Naive thymus-derived CD4-positive, alpha-beta T cell (primary cell): ENCODE measurements at places on chromosomes 11 and 22. TPM values are rescaled to one million over a fixed set of nuclear protein-coding genes. Genes with fewer than 3 reads are reported as not detected.

GRCh38 chr11:103892603-103893002 lies 143.8 kb upstream of the DDI1 start:
- no peak overlapping the region for H3K4me3 ChIP-seq
- DNase-seq, result no peak
- H3K27ac ChIP-seq, result no peak overlapping the region
- H3K36me3 ChIP-seq, result no peaks in the 10 kb centered on the region
- H3K4me1 ChIP-seq, result no peaks in the 10 kb centered on the region

DNA sequence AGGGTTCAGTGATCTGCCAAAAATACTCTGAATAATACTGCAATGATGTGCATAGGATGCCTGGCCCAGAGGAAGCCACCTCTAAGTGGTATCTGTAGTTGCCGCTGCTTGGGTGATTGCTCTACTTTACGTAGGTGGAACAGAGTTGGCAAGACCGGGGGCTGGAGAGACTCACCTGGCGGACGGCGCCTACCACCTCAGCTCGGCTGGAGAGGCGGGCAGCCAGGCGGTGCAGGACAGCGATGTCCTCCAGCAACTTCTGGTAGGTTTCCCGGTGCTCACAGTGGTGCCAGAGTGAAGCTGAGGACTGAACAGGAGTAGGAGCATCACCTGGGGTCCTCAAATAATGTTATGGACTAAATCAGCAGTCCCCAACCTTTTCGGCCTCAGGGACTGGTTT lies 34.5 kb upstream of the LYVE1 start:
- no peak overlapping the region for H3K27ac ChIP-seq
- no peaks in the 10 kb centered on the region for H3K4me1 ChIP-seq
- no peak for DNase-seq
- H3K4me3 ChIP-seq, result no peak overlapping the region
- no peaks in the 10 kb centered on the region for H3K27me3 ChIP-seq

- peaks cover 9% of the 10 kb centered on the region for H3K27me3 ChIP-seq
- no peaks in the 10 kb centered on the region for H3K36me3 ChIP-seq
- H3K27ac ChIP-seq, result no peak overlapping the region
- no peak overlapping the region for H3K4me3 ChIP-seq
- peaks cover 5% of the 10 kb centered on the region for H3K4me1 ChIP-seq
These were observed 2.7 kb upstream of the PDE2A start for GRCh38 chr11:72676861-72677341.

NNMT gene
- total RNA-seq, result not detected

DNA sequence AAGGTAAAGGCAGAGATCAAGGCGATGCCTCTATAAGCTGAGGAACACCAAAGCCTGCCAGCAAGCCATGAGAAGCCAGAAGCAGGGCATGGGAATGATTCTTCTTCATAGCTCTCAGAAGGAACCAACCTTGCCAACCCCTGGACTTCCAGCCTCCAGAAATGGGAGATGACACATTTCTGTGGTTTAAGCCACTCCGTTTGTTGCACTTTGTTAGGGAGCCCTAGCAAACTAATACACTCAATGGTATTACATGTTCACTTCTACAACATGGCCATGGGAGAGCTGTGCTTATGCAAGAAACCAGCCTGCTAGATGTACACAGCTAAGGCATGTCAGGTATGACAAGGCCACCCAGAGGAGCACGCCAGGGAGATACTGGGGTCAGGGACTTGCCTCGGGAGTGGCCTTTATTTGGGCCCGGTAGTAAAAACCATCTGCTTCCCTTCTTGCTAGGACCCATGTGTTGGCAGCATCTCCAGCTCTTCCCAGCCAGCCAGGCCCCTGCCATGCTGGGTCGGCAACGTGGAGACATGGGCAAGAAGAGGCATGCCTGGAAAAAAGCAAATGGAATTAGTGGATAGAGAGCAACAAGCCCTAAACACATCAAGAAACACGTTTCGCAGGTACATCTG lies 3.6 kb downstream of the C11orf16 start:
- H3K4me3 ChIP-seq, result no peak overlapping the region
- H3K27me3 ChIP-seq, result no peaks in the 10 kb centered on the region
- DNase-seq, result no peak
- no peaks in the 10 kb centered on the region for H3K4me1 ChIP-seq

DNA sequence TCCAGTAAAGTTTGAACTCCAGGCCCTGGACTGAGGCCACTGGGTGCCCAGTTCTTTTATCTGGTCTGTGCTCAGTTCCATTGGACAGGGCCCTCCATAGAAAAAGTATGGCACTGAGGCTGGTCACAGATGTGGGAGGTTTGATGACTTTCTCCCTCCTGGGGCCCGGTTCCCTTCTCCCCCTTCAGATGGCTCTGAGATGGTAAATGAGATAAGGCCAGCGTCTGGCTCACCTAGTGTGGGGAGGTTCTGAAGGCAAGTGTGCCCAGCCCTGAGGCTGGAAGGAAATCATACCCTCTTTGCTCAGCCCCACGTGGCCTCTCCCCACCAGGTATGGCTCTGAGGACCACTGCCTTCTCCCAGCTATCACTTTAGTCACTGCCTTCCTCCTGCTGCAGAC lies 1.5 kb upstream of the CLDN5 start:
- no peak overlapping the region for H3K27ac ChIP-seq
- H3K4me1 ChIP-seq, result no peaks in the 10 kb centered on the region
- H3K36me3 ChIP-seq, result no peaks in the 10 kb centered on the region
- H3K27me3 ChIP-seq, result no peaks in the 10 kb centered on the region
